ENCODE measurements at places on chromosomes 2 and 18. TPM values are rescaled to one million over a fixed set of nuclear protein-coding genes. Genes with fewer than 3 reads are reported as not detected.

The EVA1A gene
- total RNA-seq, result 44.8 TPM

The MFSD2B gene
- total RNA-seq, result not detected

The CROCC2 gene
- not detected for total RNA-seq

The MRO gene
- not detected for total RNA-seq

The MAP4K4 gene
- total RNA-seq, result 74.5 TPM

The COL6A3 gene
- total RNA-seq, result 0.72 TPM

The KLHL30 gene
- total RNA-seq, result 0.85 TPM

The RANBP2 gene
- 59.9 TPM for total RNA-seq

The TRIP12 gene
- total RNA-seq, result 211 TPM

The PIKFYVE gene
- 20.7 TPM for total RNA-seq

The ANKRD62 gene
- total RNA-seq, result not detected

The ARHGAP25 gene
- 0.43 TPM for total RNA-seq

The ZNF385B gene
- not detected for total RNA-seq

The SEMA4F gene
- total RNA-seq, result 8.7 TPM

The FAM110C gene
- 21.4 TPM for total RNA-seq

The SPRED2 gene
- 5.3 TPM for total RNA-seq

The GALM gene
- 3.6 TPM for total RNA-seq

The CELF4 gene
- not detected for total RNA-seq

The GPBAR1 gene
- 0.43 TPM for total RNA-seq

The DYSF gene
- total RNA-seq, result 7.0 TPM

The TUBB8B gene
- 0.24 TPM for total RNA-seq

The COLEC11 gene
- not detected for total RNA-seq

The XDH gene
- 3.2 TPM for total RNA-seq

The ASAP2 gene
- total RNA-seq, result 36.9 TPM

The RAB27B gene
- 33.5 TPM for total RNA-seq

The OSBPL6 gene
- 6.0 TPM for total RNA-seq

The IWS1 gene
- total RNA-seq, result 32.2 TPM

The LOXL3 gene
- total RNA-seq, result 1.4 TPM

The SCYGR4 gene
- total RNA-seq, result not detected

The RNMT gene
- total RNA-seq, result 55.4 TPM

The RELCH gene
- total RNA-seq, result 32.8 TPM

The PJVK gene
- total RNA-seq, result not detected

The AGBL5 gene
- 13.6 TPM for total RNA-seq

The CIB4 gene
- not detected for total RNA-seq

The PSMA8 gene
- not detected for total RNA-seq

The LIPG gene
- 36.9 TPM for total RNA-seq

The NGEF gene
- total RNA-seq, result 0.96 TPM

The ASB18 gene
- not detected for total RNA-seq

The ITPRID2 gene
- total RNA-seq, result 157 TPM

The FHOD3 gene
- total RNA-seq, result 14.7 TPM

The XIRP2 gene
- total RNA-seq, result not detected

The TEX44 gene
- not detected for total RNA-seq

The CRYBA2 gene
- total RNA-seq, result not detected

The PROKR1 gene
- total RNA-seq, result not detected

The TSPYL6 gene
- total RNA-seq, result not detected

The TXNDC2 gene
- total RNA-seq, result not detected

The MC4R gene
- total RNA-seq, result not detected

The MRPL33 gene
- total RNA-seq, result 33.7 TPM

The NEU2 gene
- total RNA-seq, result not detected

The STAT4 gene
- 13.6 TPM for total RNA-seq

The MEP1B gene
- total RNA-seq, result not detected

The MDH1B gene
- 0.48 TPM for total RNA-seq

The CHRNG gene
- not detected for total RNA-seq
